LHCN-M2 (cell line): ENCODE measurements at places on chromosomes 13 and 19.

DNA sequence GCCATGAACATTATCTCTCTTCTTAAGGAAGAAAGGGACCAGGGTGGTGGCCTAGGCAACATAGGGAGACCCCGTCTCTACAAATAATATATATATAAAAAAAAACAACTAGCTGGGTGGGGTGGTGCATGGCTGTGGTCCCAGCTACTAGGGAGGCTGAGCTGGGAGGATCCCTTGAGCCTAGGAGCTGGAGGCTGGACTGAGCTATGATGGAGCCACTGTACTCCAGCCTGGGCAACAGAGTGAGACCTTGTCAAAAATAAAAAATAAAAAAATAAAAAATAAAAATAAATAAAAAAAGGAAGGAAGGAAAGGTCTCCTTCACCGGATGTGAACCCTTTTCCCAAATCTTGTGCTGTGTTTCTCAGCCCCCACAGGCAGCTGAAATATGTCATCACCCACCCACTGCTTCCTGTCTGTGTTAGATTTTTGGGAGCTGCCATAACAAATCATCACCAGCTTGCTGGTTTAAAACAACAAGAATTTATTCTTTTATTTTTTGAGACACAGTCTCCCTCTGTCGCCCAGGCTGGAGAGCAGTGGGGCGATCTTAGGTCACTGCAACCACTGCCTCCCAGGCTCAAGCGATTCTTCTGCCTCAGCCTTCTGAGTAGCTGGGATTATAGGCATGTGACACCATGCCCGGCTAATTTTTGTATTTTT lies 9.5 kb upstream of the TSPAN16 start:
- no peak for DNase-seq

GRCh38 chr13:30034458-30034795 lies 184.0 kb upstream of the UBL3 start:
- DNase-seq: no peak

DNA sequence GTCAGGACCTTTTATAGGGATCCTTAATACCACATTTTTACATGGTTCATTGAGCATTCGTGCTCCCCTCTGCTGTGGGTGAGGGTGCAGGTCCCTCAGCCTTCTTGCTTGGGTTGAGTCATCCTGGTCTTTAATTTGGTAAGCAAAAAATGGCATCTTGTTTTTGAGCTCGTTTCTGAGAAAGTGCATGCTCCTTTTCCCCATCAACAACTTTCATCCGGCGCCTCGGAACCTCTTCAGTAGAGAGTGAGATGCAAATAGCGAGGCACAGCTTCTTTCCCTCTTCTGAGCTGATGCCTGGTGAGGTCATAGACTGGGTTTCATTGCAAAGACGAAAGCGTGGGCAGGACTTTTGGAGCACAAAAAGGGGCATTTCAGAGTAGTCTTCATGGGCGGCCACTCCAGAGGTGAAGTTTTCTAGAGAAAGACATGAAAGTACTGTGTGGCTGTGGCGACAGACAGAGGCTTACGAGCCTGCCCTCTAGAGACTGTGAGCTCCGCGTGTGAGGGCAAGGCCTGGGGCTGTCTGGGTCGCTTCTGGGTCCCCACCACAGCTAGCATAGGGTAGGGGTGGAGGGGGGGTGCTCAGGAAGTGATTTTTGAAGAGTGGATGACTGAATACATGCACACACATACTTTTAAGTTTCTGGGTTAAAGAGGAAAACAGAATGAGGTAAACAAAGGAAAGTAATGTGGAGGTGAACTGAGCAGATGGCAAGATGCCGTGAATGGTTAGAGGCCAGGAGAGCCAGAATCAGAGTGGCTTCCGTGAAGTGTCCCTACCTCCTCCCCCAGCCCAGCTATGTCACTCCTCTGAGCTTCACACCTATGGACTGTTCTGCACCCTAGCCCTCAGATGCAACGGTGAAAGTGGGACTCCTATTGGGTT lies 44.3 kb downstream of the BBC3 start:
- DNase-seq: no peak

GRCh38 chr19:38617764-38618589 lies at the start of gene MAP4K1:
Gene MAP4K1, minus strand, starts transcription at chr19:38617953. Its CDS starts 58 bp downstream, at chr19:38617895.
- no peak for DNase-seq

DNA sequence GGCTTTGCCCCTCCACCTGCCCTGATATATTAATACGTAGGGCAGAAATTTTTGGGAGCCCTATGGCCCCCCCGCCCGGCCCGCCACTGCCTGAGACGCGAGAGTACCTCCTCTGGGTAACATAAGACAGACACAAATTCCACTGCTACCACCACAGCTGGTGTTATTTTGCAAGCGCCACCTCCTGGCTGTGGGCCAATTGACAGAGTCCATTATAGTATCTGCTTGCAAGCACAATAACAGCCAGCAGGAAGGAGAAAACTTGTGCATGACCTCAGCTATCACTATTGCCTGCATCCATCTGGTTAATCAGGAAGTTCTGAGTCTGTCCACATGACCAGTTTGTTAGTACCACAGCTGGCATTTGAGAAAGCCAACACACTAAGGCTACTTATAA lies 25.3 kb upstream of the OR10H2 start:
- peak; percentile 9 for DNase-seq

DNA sequence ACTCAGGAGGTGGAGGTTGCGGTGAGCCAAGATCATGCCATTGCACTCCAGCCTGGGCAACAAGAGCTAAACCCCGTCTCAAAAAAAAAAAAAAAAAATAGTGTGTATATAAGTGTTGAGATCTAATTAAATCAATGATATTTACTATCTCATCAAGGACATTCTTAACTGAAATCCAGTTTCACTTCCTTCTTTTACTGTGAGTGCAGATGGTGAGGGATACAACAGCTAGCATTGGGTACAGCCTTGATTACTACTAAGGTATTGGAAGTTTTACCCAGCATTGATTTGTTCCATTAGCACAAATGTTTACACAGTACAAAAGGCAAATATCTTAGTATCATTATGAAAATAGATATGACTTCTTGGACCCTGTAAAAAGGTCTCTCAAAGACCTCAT lies 546.6 kb downstream of the KCTD12 start:
- DNase-seq: no peak

GRCh38 chr13:110942248-110942981 lies 27.5 kb upstream of the ANKRD10 start:
- DNase-seq: peak; percentile 40

- no peak for DNase-seq
Observed at GRCh38 chr19:17245535-17245984, at the start of gene NR2F6. Gene NR2F6, minus strand, starts transcription at chr19:17245919. Its CDS starts 699 bp downstream, at chr19:17245220.

- peak; percentile 36 for DNase-seq
Observed at GRCh38 chr13:41244556-41244955, 18.8 kb downstream of the MTRF1 start.

DNA sequence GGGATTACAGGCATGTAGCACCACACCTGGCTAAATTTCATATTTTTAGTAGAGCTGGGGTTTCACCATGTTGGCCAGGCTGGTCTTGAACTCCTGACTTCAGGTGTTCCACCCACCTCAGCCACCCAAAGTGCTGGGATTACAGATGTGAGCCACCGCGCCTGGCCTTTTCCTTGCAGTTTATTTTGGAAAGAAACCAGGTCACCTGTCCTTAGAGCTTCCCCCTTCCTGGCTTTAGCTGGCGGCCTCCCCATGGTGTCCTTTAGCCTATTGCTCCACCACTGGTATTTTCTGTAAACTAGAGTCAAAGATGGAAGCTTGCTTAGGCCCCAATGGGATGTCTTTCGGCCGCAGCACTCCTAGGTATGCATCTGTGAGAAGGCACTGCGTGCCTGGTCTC lies 91.2 kb downstream of the DPF1 start:
- DNase-seq: no peak

- DNase-seq: no peak
Observed at GRCh38 chr19:1840541-1841115, 7.7 kb downstream of the REXO1 start.

GRCh38 chr13:110950356-110950755 lies 35.5 kb upstream of the ANKRD10 start:
- no peak for DNase-seq

DNA sequence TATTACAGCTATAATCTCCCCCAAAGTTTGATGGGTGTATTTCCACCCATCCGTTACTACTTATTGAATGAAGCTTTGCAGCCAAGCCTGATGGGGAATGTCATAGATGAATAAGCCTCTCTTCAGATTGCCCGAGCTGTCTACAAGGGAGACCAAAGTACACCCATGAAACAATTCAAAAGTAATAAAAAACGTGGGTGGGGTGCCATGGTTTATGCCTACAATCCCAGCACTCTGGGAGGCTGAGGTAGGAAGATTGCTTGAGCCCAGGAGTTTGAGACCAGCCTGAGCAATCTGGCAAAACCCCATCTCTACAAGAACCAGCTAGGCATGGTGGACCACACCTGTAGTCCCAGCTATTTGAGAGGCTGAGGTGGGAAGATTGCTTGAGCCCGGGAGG lies 419.2 kb downstream of the FGF9 start:
- no peak for DNase-seq

GRCh38 chr13:19818223-19818842 lies 35.6 kb upstream of the PSPC1 start:
- no peak for DNase-seq

DNA sequence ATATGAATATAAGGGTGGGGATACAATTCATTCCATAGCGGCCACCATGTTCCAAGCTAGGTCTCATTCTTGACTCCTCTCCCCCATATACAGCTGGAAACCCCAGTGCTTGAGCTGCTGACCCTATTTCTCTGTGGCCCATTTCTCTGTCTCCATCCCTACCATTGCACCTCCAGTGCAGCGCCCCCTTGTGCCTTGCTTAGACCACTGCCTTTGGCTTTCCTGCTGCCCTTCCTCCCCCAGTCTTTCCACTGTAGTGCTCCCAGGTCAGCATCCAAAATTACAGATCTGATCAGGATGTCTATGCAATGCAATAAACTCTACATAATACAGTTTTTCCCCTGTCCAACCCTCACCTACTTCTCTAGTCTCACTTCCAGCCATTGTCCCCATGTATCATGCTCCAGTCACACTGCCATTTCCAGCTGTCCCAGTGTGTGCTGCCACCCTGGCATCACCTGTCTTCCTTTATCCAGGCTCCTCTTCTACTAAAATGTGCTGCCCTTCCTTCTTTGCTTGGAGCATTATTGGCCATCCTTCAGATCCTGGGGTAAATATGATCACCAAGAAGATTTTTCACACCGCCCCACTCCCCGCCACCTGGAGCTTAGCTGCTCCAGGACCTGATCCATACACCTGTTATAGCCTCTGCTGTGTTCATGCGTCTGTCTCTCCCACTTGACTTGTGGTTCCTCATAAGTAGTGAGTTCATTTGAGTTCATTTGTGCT lies 199.4 kb upstream of the IPO5 start:
- DNase-seq: no peak

DNA sequence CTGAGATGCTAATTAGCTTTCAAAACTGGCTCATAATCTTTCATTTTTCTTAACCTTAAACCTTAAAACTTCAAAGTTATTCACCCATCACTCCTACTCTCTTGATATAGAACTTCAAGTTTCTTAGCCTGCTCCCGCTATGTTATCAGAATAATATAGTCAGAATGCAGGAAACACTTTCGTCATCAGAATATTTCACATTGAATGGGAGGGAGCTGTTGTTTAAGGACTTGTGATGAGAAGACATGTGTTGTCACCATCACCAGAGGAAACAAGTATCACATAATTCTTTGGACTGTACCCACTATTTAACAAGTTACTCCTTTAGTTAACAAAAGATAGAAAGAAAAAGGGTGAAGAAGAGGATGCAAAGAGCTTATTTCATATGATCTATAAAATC lies 65.0 kb upstream of the FNDC3A start:
- DNase-seq: no peak

GRCh38 chr13:27044837-27045570 lies 126.6 kb downstream of the USP12 start:
- no peak for DNase-seq
